ENCODE measurements at places on chromosomes 2 and 18.

DNA sequence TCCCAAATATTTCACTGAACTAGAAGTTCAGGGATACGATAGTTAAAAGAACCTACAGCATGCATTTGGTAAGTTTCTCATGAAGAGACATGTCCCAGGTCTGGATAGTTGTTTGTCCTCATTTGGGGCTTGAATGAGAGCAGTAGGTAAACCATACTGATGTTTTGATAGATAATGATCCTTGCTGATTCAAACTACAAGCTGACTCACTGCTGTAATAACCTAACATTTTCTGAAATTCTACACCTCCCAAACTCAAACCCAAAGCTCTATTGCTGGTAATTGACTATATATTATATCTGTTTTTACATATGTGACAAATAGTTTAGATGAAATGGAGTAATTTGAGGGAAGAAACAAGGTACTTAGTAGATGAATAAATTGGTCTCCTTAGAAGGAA, 154.1 kb upstream of the BOD1L2 start:
- H3K27me3 ChIP-seq: no peaks in the 10 kb centered on the region
- H3K36me3 ChIP-seq: no peaks in the 10 kb centered on the region
- no peak overlapping the region for H3K4me3 ChIP-seq
- no peak for DNase-seq
- H3K4me1 ChIP-seq: peaks cover 2% of the 10 kb centered on the region
- no peak overlapping the region for H3K27ac ChIP-seq

DNA sequence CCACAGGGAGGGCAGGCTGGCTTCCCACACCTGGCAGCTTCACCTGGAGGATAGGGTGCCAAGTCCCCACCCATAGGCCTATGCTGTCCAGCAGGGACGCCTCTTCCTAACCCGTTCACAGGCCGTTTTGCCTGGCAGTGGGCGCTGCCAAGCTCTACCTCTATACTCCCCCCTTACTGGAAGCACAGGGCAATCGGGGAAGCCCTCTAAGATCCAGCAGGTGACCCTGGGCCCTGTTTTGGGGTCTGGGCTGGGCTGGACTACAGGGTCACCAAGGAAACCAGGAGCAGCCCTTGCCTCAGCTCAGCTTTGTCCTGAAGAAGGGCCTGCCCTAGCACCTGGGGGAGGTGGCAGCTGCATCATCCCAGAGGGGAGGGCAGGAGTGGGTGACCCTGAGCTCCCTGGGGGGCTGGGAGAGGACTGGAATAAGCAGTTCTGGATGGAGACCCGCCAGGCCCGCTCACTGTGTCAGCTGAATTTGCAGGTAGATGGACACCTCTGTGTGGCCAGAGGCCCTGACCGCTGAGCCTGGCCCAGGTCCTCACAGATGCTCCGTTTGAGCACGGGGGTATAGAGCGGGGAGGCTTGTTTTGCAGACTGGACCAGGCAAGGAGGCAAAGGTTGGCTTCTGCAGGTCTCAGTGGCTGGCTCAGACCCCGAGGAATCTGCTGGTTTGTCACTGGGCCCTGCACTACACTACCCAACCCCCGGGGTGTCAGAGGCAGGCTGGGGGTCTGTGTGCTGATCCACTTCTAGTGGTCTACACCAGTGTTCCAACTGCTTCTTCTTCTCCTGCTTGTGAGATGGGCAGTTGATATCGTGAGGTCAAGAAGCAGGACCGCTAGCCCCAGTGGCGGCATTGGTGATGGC, 163.1 kb downstream of the ASB1 start:
- no peak for DNase-seq
- H3K27ac ChIP-seq: no peak overlapping the region
- no peaks in the 10 kb centered on the region for H3K27me3 ChIP-seq
- H3K36me3 ChIP-seq: no peaks in the 10 kb centered on the region
- no peak overlapping the region for H3K4me3 ChIP-seq
- no peaks in the 10 kb centered on the region for H3K4me1 ChIP-seq

- H3K36me3 ChIP-seq: no peaks in the 10 kb centered on the region
- no peak for DNase-seq
- H3K27ac ChIP-seq: no peak overlapping the region
- H3K4me1 ChIP-seq: no peaks in the 10 kb centered on the region
Observed at GRCh38 chr2:210954386-210954907, 398.0 kb downstream of the CPS1 start.

- H3K27me3 ChIP-seq: no peaks in the 10 kb centered on the region
- H3K36me3 ChIP-seq: no peaks in the 10 kb centered on the region
- no peak for DNase-seq
- H3K27ac ChIP-seq: no peak overlapping the region
- H3K4me3 ChIP-seq: no peak overlapping the region
Observed at GRCh38 chr2:113677330-113677729, 50.3 kb downstream of the RABL2A start.

DNA sequence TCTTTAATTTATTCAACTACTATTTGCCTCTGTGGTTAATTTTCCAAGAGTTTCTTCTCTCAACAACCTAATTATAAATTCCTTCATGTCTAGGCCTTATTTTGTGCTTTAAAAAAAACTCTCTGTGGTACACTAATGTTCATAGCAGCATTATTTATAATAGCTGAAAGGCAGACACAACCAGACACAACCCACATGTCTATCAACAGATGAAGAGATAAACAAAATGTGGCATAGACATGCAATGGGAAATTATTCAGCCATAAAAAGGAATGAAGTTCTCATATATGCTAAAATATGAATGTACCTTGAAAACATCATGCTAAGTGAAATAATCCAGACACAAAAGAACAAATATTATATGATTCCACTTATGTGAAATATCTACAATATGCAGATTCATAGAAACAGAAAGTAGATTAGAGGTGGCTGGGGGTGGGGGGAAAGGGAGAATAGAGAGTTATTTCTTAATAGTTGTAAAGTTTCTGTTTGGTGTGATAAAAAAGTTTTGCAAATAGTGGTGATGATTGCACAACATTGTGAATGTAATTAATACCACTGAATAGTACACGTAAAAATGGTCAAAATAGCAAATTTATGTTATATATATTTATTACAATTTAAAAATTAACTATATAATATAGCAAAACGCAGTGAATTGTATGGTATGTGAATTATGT, 28.1 kb upstream of the RASGRP3 start:
- no peaks in the 10 kb centered on the region for H3K27me3 ChIP-seq

- H3K36me3 ChIP-seq: no peaks in the 10 kb centered on the region
- no peaks in the 10 kb centered on the region for H3K4me1 ChIP-seq
- no peak overlapping the region for H3K27ac ChIP-seq
- H3K4me3 ChIP-seq: no peak overlapping the region
- DNase-seq: no peak
Observed at GRCh38 chr2:178506101-178506500, 25.8 kb downstream of the PLEKHA3 start.

GRCh38 chr2:109516445-109517117, 97.2 kb downstream of the SEPTIN10 start:
- no peak overlapping the region for H3K4me3 ChIP-seq
- peaks cover 2% of the 10 kb centered on the region for H3K4me1 ChIP-seq
- no peaks in the 10 kb centered on the region for H3K27me3 ChIP-seq
- peak; percentile 83 for DNase-seq

DNA sequence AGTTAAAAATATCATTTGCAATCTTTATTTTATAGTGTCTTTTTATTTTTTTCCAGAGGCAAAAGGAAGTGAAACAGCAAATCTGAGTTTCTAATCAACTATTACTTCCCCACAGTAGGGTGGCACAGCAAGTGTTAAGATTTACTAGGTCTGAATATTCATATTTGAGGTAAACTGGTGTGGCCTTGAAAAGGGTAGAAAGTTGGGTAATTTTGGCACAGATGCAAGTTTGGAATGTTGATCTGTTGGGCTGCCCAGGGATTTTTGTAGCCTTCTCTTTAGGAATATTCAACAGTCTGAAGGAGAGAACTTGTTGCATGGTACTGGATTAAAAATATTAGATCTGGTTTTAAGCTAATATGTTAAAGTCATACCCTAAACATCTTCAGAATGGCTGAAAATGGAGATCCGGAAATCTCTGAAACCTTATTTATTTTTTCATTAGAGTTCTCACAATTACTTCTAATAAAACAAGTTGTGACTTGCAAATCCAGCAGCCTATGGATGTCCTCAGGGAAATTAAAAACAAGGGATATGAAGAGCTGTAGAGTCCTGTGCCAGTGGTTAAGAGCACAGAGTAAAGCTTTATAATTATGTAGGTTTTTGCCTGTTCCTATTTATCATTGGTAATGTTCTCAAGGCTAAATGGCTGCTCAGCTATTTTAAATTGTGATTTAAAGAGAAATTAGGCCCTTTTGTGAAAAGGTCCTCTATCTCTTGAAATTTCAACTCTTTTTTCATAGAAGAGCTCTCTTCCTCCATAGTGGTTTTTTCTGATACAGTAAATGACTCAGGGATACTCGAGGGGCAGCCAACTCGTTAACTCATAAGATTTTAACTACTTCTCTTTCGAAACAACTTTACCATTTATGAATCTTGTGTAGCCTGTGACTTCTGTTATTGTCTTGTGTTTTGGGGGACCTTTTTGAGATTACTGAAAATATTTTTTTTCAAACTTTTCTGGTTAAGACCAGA, 11.0 kb downstream of the TANK start:
- H3K27me3 ChIP-seq: no peaks in the 10 kb centered on the region
- H3K4me1 ChIP-seq: peaks cover 6% of the 10 kb centered on the region
- no peak for DNase-seq
- H3K36me3 ChIP-seq: no peaks in the 10 kb centered on the region

GRCh38 chr18:59278793-59279192, 5.5 kb upstream of the RAX start:
- H3K36me3 ChIP-seq: no peaks in the 10 kb centered on the region
- no peak overlapping the region for H3K27ac ChIP-seq
- no peak for DNase-seq
- H3K27me3 ChIP-seq: peaks cover 33% of the 10 kb centered on the region
- no peak overlapping the region for H3K4me3 ChIP-seq

DNA sequence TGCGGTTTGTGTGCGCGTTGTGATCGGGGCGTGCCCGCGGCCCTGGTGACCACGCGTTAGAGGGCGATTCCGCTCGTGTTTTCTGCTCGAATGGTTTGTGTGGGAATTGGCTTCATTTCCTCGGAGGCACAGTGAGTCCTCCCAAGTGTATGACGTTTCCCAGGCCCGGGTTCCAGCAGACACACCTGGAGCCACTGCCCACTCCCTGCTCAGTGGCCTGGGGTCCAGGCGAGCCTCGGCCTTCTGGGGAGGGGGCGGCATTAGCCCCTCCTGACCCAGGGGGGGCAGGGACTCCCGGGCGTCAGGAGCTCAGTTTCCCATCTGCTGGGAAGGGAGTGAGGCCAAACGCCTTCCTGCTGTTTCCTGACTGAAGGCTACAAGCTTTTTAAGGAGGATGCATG, 92.1 kb downstream of the NFATC1 start:
- no peaks in the 10 kb centered on the region for H3K4me1 ChIP-seq
- H3K27ac ChIP-seq: no peak overlapping the region
- H3K36me3 ChIP-seq: no peaks in the 10 kb centered on the region
- DNase-seq: no peak

GRCh38 chr2:36450466-36451196, 95.1 kb downstream of the CRIM1 start:
- DNase-seq: peak; percentile 47
- H3K27ac ChIP-seq: no peak overlapping the region
- no peaks in the 10 kb centered on the region for H3K27me3 ChIP-seq
- no peaks in the 10 kb centered on the region for H3K4me1 ChIP-seq
- peaks cover 1% of the 10 kb centered on the region for H3K36me3 ChIP-seq
- no peak overlapping the region for H3K4me3 ChIP-seq

- H3K4me3 ChIP-seq: no peak overlapping the region
- H3K4me1 ChIP-seq: no peaks in the 10 kb centered on the region
- no peak for DNase-seq
- H3K27me3 ChIP-seq: no peaks in the 10 kb centered on the region
Observed at GRCh38 chr2:139055202-139055601, 275.0 kb upstream of the NXPH2 start.

DNA sequence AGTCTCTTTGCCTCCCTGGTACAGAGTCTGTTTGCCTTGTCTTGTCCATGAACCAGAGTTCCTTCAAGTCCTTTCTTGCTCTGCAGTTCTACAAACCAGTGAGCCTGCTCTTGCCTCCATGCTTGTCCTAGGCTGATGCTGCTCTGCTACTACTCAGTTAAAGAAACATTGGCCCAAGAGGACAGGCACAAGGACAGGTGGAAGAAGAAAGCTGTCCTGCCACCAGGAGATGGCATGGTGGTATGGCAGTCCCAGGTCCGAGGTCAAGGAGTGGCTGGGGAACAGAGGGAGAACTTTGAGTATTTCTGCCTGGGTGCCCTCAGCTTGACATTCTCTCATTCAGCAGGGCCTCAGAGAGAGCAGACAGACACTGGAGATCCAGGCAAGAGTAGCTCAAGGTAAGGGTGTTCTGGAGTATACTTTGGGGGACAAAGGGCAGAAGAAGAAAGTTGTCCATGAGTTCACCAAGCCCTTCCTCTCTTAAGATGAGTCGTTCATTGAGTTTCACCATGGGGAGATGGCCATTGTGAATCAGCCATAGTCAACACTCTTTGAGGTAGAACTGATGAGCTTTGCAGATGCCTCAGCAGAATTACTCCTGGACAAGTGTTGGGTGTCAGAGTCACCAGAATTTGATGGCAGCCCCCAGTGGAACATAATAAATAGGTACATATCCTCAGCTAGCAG, 20.4 kb downstream of the TTC32 start:
- no peak for DNase-seq
- H3K27me3 ChIP-seq: no peaks in the 10 kb centered on the region
- no peak overlapping the region for H3K27ac ChIP-seq
- no peaks in the 10 kb centered on the region for H3K4me1 ChIP-seq

GRCh38 chr2:240792629-240793312, 27.2 kb downstream of the KIF1A start:
- no peaks in the 10 kb centered on the region for H3K4me1 ChIP-seq
- H3K27me3 ChIP-seq: no peaks in the 10 kb centered on the region
- H3K36me3 ChIP-seq: peaks cover 3% of the 10 kb centered on the region
- H3K27ac ChIP-seq: no peak overlapping the region
- no peak for DNase-seq
- H3K4me3 ChIP-seq: no peak overlapping the region

- H3K4me3 ChIP-seq: no peak overlapping the region
- H3K27ac ChIP-seq: no peak overlapping the region
- DNase-seq: peak; percentile 88
- no peaks in the 10 kb centered on the region for H3K27me3 ChIP-seq
Observed at GRCh38 chr2:45458909-45459563, 152.0 kb downstream of the SRBD1 start.

GRCh38 chr2:231189571-231190495, 8.6 kb upstream of the ARMC9 start:
- no peaks in the 10 kb centered on the region for H3K27me3 ChIP-seq
- peak overlapping the region; percentile 47 for H3K27ac ChIP-seq
- peaks cover 9% of the 10 kb centered on the region for H3K4me1 ChIP-seq
- peak; percentile 64 for DNase-seq
- H3K36me3 ChIP-seq: no peaks in the 10 kb centered on the region
- no peak overlapping the region for H3K4me3 ChIP-seq

All from mesendoderm (in vitro differentiated cells).